ENCODE measurements at places on chromosomes 16 and 17. TPM values are rescaled to one million over a fixed set of nuclear protein-coding genes. Genes with fewer than 3 reads are reported as not detected.
A peak's percentile ranks its signal among the peaks of the same experiment; 100 is the strongest.

Gene JPH3
- total RNA-seq, result 0.28 TPM

Gene CENPX
- total RNA-seq, result 28.6 TPM

Gene ACAP1
- 19.1 TPM for total RNA-seq

- no peak for DNase-seq
These were observed 6.2 kb upstream of the FLCN start for GRCh38 chr17:17243163-17243562.

- DNase-seq, result no peak
These were observed 12.5 kb downstream of the CYB5B start for GRCh38 chr16:69436896-69437295.

- DNase-seq, result no peak
These were observed 8.7 kb upstream of the SDK2 start for GRCh38 chr17:73652886-73653480.

- peak; percentile 75 for DNase-seq
These were observed 3.1 kb upstream of the HOXB2 start for GRCh38 chr17:48547808-48548522.

GRCh38 chr17:29848737-29849136 lies 81.3 kb downstream of the SSH2 start:
- DNase-seq, result no peak

Gene GP1BA
- total RNA-seq, result not detected

DNA sequence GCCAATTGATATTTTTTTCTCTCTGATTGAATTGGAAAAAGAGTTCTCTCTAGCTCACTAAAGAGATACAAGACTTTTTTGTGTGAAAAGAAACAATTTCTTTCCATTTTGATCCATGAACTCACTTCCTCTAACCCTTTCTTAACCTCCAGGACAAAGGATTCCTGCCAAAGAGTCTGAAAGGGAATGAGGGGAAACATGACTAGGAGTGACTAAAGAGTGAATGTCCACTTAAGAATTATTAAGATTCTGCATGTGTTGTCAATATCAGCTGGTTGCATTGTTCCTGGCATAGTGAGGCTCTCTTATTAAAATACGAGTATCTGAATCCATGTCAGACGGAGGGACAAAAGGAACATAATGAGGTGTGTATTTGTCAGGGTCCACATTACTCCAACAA lies 344.7 kb downstream of the GRIN2A start:
- DNase-seq, result no peak

- no peak for DNase-seq
These were observed 954.7 kb upstream of the RBFOX1 start for GRCh38 chr16:6377956-6378355.

DNA sequence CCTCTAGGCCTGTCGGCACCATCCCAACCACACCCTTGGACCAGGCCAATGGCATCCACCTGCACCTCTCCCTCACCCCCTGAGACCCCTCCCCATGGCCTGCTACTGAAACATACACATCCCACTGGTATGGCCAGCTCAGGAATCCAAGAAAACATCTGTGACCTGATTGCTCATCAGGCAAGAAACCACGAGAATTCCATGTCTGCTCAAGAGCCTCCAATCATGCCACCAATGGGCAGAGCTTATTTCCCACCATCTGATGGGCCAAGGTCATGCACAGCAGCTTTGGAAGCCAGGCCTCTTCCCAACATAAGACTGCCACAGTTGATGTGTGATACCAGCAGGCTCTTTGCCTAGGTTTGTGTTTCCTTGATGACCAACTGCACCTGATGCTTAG lies 190.1 kb downstream of the C16orf78 start:
- DNase-seq, result no peak

DNA sequence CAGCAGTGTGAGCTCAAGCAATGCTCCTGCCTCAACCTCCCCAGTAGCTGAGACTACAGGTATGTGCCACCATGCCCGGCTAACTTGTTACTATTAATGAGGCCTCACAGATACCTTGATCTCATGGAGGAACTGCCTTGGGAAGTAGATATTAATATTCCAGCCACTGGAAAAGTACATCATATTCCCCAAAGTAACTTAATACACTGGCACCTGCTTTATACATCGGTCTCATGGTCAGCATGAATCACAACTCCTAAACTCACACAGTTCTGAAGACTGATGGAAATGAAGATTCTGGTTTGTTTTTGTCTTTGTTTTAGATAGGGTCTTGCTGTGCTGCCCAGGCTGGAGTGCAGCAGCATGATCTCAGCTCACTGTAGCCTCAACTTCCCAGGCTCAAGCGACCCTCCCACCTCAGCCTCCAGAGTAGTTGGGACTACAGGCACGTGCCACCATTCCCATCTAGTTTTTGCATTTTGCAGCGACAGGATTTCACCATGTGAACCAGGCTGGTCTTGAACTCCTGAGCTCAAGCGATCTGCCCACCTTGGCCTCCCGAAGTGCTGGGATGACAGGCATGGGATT lies 28.2 kb downstream of the ADCY9 start:
- no peak for DNase-seq

DNA sequence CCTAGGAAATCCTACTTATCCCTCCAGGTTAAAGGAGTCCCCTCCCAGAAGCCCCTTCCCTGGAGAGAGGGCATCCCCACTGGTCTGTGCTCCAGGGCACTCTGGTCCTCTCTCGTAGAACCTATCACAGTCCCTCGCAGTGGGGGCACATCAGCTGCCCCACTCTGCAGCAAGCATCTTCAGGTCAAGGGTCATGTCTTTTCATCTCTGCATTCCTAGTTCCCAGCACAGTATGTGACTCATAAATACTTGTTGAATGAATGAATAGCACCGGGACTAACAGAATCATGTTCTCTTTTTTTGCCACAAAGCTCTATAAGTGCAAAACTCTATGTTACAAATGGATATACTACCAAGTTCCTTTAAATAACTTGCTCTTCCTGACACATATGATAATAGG lies 36.0 kb downstream of the RNF157 start:
- DNase-seq, result no peak

Gene HSF4
- 29.7 TPM for total RNA-seq

GRCh38 chr16:74601126-74601871 lies 5.6 kb downstream of the GLG1 start:
- DNase-seq, result no peak

GRCh38 chr16:10343124-10343760 lies 42.6 kb upstream of the ATF7IP2 start:
- no peak for DNase-seq

DNA sequence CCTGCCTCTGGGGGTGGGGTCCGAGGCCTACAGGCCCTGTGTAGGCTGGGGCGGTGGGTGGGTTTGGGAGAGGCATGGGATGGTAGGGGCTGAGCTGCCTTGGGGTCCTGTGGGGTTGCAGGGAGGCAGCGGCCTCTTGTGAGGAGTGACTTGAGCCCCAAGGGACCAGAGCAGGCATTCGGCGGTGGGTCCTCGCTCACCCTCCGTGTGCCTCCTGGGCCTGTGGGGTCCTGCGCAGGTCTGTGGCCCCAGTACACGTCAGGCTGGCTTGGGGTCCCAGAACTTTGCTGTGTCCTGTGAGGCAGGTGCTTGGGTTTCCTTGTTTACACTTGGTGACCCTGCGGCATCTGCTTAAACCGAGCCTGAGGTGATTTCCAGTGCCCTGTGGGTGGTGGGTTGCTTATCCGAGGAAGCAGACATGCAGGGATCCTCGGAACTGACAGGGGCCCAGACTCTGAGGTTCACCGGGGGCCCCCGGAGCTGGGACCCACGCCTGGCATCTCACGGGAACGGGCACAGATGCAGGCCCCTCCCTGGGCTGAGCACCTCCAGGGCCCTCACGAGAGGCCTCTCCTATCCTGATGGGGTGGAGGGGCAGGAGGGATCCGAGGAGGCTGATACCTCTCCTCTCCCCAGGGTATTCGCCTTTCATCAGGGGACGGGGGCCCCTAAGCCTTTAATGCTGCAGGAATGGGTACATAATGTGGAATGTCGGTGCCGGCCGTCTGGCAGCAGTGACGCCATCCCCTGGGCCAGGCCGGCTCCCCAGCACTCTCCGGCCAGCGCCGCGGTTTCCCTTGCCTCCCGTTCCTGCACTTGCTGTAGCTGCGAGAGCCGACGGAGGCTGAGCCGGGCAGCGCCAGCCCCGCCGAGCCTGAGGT lies 7.7 kb downstream of the METRNL start:
- no peak for DNase-seq

- DNase-seq, result peak; percentile 68
These were observed 31.7 kb downstream of the RPA1 start for GRCh38 chr17:1861391-1862010.

Gene RGS11
- total RNA-seq, result 11.6 TPM

DNA sequence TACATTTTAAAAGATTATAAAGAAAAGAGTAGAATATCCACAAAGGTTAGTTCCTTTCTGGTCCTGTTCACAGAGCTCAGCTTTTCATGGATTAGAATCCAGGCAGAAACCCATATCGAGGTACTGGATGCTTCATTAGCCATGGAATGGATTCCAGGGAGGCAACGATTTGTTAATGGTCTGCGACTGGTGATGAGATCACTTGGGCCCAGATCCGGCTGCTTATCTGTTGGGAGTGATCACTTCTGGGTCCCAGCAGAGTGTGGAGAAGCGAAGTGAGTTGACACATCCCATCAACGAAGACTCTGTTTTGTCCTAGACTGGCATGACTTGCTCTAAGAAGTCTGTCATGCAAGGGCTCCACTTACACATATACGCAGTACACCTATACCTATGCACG lies 165.8 kb downstream of the MAF start:
- DNase-seq, result no peak

GRCh38 chr16:78161023-78161729 lies 61.7 kb downstream of the WWOX start:
- no peak for DNase-seq

GRCh38 chr17:27959382-27959709 lies 66.2 kb upstream of the LYRM9 start:
- DNase-seq, result no peak
